ENCODE measurements at places on chromosomes 5 and 9.

DNA sequence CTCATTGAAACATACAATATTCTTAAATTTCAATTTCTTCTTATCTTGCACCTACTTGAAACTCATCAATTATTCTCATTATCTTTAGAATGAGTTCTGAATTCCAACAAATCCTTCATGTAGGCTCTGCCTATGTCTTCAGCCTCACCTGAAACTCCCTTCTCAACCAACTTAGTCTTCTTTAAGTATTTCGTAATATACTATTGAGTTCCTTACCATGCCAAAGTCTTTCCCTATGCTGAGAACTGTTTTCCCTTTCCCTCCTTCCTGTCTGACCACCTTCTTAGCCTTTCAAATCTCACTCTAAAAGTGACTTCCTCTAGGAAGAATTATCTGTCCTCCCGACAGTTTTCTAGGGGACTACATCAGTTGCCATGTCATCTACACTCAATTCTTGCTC, 50.9 kb upstream of the ZFAND5 start:
- no peak for DNase-seq

GRCh38 chr5:1875281-1875842, 7.4 kb downstream of the IRX4 start:
- no peak for DNase-seq

DNA sequence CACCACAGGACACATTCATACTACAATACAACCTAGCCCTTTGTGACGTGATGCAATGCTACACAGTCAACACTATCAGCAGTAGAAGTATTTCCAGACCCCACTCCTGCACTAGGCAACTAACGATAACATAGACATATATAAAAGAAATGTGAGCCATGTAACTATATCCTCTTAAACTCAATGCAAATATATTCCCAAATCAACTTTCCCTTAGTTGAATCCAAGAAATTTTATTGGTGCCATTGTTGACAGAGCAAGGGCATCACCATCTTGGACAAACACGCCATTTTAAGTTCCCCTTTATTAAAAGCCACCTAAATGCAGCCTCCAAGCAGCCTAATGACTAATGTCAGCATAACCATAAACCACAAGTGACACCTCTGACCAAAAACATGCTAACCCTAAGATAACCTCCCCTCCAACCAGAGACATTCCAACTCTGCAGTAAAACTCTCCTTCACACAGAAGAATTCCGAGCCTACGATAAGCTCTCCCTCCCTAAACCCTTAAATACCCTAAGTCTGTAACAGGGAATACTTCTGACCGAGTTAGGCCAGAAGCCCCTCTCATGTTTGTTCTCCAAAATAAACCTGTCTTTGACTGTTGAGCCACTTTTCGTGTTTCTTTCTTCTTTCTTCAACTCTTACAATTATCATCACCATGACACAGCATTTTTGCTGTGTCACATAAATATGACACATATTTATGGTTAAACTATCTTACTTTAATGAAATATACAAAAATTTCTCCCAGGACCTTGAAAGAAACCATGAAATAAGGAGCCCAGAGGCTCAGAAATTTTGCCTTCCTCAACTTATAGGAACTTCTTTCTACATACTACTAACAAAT, 1497.8 kb downstream of the EFNA5 start:
- DNase-seq, result no peak

- DNase-seq, result no peak
Observed at GRCh38 chr9:530681-531080, 310.8 kb upstream of the DMRT1 start.

- DNase-seq, result no peak
Observed at GRCh38 chr9:4579001-4579400, 83.1 kb upstream of the PLPP6 start.

GRCh38 chr5:1923766-1924165, 41.0 kb upstream of the IRX4 start:
- no peak for DNase-seq

DNA sequence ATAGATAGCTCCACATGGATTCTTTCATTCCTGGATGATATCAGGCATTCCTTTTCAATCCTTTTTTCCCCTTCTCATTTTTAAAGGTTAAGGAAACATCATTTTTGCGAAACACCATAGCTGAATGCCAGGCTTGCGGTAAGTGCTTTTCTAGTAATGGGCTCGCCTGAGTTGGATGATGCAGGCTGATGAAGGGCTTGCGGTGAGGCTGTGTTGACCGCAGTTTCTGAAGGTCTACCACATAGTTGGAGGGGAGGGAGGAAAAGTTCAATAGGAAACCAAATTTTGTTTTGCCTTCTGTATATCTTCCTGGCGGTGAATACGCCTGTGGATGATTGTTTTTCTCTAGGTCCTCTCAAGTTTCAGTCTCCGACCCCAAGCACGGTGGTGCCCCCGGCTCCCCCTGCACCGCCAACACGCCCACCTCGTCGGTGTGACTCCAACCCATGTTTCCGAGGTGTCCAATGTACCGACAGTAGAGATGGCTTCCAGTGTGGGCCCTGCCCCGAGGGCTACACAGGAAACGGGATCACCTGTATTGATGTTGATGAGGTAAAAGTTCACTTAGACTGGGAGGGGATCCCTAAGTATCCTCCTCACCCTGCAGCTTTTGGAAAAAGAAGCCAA, 24.3 kb downstream of the THBS4 start:
- DNase-seq, result no peak

- DNase-seq, result no peak
Observed at GRCh38 chr5:85108471-85108870, 723.8 kb upstream of the EDIL3 start.

GRCh38 chr5:134435560-134435959, 23.9 kb upstream of the CDKN2AIPNL start:
- no peak for DNase-seq

GRCh38 chr5:177496727-177497291, 595 bp downstream of the PDLIM7 start:
- DNase-seq, result no peak

- DNase-seq, result no peak
Observed at GRCh38 chr9:86924206-86924605, 23.1 kb downstream of the GAS1 start.

- no peak for DNase-seq
Observed at GRCh38 chr5:122263352-122264030, 48.5 kb upstream of the SNCAIP start.

DNA sequence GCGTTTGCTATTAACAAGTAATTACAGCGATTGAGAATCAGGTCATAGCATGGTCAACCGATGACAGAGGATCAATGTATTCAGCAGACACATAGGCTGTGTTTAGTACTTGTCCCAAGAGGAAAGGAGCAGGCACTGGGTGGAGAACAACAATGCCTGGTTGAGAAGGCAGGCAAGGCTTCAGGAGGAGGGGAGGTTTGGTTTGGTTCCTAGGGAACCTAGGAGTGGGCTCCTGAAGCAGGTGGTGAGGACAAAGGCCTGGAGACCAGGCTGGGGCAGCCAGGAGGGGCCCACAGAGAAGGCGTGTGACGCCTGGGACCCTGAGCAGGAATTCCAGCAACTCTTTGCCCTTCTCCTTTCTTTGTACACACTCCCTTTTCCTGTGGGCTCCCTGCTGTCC, 195.6 kb downstream of the SPOCK1 start:
- DNase-seq, result no peak

GRCh38 chr5:139669662-139670368, 21.7 kb downstream of the CXXC5 start:
- peak; percentile 47 for DNase-seq

DNA sequence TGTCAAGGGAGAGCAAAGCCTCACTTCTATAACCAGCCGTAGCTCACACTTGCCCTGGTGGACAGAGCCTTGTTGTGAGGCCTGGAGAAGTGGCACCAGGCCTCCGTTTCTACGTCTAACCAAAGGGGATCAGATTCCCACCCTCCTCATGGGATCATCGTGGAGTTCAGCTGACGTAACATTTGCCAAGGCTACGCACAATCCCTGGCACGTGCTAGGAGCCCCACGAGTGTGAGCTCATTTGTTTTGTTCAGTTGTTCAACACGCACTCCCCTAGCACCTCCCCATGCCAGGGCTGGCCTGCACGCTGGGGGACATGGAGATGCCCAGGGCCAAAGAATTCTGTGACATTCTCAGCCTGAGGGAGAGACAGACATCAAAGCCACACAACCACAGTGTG, 23.1 kb downstream of the ADGRD2 start:
- no peak for DNase-seq

- no peak for DNase-seq
Observed at GRCh38 chr9:123865226-123866000, 64.5 kb downstream of the DENND1A start.

DNA sequence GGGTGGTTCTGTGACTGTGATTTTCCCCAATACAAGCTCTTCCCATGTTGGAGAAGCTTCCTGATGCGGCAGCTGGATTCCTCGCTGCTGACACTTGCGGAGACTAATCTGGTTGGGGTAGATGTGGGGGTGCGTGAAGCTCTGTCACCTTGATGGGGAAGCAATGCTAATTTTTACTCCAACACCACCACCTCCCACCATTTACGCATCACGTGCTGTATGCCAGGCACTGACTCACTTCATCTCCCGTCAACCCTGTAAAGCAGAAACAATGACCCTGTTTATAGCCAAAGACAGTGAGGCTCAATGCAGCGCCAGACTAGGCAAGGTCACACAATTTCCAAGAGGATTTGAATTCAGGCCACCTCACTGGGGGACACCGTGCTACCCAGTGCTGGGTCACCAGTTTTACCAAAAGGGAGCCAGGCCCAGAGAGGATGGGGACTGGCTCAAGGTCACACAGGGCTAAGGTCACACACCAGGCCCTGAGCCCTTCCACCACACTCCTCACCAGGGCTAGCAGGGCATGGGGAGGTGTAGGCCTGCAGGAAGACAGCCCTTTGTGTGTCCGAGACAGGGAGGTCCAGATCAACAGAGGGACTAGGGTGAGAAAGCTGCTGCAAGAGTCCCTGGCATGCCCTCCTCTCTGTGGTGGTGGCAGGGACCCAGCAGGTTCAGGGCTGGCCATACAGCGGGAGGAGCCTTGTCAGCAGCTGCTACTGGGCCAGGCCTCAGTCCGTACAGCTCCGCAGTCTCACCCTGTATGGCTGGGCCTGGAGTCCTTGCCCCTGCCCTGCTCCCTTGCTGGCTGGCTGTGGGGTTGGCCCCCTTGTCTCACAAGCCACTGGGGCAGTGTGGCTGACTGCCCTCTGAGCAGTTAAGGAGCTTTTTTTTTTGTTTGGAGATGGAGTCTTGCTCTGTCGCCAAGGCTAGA, 3.3 kb downstream of the STKLD1 start:
- no peak for DNase-seq

DNA sequence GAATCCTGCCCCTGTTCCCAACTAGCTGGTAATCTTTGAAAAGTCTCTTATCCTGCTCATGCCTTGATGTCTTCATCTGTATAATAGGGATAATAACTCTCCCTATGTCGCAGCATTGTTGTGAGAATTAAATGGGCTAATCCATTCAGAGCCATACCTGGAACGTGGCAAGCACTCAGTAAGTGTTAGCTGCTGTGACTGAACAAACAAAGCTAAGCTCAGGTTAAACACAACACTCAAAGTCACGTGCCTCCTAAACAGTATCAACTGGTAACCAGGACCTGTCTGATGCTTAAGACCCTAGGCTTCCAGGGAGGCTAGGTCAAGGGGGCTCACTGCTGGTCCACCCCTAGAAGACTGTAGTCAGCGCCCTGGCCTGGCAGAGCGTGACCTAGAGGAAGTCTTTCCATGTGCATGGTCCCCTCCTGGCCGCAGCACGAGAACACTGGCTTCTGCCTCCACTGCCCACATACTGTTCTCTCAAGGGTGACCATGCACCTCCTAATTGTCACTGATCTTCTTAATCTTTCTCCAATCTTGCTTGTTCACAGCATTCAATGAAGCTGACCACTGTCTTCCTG, 211.1 kb downstream of the TTLL11 start:
- no peak for DNase-seq

DNA sequence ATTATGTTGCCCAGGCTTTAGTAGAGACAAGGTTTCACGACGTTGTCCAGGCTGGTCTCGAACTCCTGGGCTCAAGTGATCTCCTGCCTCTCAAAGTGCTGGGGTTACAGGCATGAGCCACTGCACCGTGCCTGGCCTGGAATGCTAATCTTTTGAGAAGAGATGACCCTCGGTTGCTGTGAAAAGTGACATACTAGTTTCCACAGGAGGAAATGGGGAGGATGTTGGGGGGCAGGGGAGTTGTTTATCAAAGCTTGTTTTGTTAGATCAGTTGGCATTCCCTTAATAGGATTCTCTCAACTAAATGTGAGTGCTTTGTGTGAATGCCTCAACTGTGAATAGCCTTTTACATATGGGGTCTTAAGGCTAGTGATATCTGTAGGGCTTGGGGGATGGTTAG, 16.4 kb upstream of the MATR3 start:
- DNase-seq, result no peak

DNA sequence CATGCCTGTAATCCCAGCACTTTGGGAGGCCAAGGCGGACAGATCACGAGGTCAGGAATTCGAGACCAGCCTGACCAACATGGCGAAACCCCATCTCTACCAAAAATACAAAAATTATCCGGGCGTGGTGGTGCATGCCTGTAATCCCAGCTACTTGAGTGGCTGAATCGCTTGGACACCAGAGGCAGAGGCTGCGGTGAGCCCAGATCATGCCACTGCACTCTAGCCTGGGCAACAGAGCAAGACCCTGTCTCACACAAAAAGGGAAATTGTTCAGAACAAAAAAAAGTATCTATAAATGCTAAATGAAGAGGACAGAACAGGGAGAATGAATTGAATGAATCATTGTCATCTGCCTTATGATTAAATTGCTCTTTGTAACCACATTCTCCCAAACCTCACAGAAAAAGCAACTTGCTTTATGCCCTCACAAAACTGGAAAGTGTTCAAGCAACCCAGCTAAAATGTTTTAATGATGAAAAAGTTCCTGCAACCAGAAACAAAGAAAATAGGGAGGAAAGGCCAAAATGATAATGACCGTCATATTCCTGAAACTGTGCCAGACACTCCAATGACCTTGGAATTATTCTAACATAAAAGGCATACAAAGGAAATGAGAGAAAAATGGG, 83.7 kb downstream of the SERINC5 start:
- DNase-seq, result no peak

GRCh38 chr9:26813247-26813646, 79.4 kb downstream of the CAAP1 start:
- no peak for DNase-seq

DNA sequence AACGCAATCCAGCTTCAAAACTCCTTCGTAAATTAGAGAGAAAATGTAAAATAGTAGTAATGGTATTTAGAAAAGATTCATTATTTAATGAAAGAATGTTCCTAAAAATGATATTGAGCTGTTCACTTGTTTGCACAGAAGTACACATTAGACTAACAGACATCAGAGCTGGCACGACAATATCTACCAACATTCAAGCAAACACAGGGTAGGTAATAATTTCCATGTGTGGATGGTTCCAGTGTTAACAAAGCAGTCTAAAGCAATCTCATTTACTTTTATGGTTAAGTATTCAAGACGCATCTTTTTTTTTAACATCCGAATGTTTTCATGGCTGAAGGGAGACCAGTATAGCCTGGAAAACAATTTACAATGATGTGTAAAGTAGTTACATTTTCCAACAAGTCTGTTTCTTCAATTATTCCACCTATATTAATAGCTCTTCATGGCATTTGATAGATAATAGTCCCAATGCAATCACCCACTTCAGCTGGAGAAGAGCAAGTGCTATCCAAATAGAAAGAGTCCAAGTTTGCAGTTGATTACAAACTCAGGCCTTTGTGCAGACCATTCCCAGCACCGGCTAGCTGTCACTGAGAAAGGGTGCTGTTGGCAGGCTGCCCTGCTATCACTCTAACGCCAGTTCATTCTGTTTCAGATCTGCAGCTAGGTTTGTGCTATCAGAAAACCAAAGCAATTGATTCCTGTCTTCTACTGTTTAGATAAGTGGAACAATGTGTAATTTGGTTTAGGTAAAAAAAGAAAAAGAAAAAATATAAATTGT, 458.8 kb downstream of the DTWD2 start:
- no peak for DNase-seq

- DNase-seq, result no peak
Observed at GRCh38 chr5:171470420-171470819, 51.0 kb downstream of the FGF18 start.

Measured in CD4-positive, alpha-beta T cell treated with Interferon alpha-2 for 1 hour (primary cell).